ENCODE measurements at places on chromosomes 5 and 9.

DNA sequence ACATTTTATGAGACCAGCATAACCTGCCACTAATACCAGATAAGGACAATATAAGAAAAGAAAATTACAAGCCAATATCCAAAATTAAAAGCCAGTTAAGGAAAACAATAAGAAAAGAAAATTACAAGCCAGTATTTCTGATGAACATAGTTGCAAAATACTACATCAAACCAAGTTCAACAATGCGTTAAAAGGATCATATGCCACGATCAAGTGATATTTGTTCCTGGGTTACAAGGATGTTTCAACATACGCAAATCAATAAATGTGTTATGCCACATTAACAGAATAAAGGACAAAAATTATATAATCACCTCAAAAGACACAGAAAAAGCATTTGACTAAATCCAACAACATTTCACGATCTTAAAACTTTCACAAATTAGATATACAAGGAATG, 431.9 kb downstream of the ELAVL2 start:
- no peak for ATAC-seq

- peak; percentile 60 for ATAC-seq
Measured at GRCh38 chr9:77819657-77820056, 171.5 kb upstream of the GNA14 start.

GRCh38 chr9:114026335-114026734, 51.8 kb downstream of the AMBP start:
- ATAC-seq = no peak

- no peak for ATAC-seq
Measured at GRCh38 chr5:24196789-24197188, 448.0 kb downstream of the CDH10 start.

DNA sequence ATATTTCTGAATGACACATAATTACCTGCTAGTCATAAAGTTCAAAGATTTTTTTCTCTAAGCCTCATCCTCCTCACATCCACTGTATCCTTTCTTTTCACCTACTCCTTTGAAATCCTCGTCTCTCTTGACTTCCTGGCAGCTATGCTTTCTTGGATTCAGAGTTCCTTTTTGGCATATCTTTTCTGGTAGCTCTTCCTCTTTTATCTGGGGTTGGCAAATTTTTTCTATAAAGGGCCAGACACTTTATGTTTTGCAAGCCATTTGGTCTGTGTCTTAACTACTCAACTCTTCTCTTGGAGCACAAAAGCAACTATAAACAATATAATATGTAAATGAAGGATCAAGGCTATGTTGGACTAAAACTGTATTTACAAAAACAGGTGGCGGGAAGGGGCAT, 197.5 kb downstream of the KIAA0825 start:
- no peak for ATAC-seq

- no peak for ATAC-seq
Measured at GRCh38 chr5:179927824-179928223, 20.1 kb upstream of the TBC1D9B start.

DNA sequence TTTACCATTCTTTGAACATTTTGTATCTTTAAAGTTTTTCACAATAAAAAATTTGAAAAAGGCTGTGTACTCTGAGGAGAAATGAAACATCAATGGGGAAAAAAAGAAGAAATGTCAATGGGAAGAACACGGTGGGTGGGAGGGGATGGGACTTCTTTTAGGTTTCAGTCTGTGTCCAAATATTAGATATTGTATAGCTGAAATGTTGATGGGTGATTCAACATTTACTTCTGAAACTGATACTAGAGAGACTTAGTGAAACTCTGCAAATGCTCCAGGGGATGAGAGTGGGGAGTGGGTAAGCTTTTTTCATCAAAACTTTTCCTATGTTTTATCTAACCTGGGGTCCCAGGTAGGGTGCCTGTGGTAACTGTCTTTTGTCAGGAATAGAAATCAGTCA, 311.9 kb downstream of the MAN2A1 start:
- ATAC-seq = no peak

GRCh38 chr5:147346006-147346561, 111.3 kb downstream of the STK32A start:
- ATAC-seq = no peak

GRCh38 chr5:13519131-13519530, 425.4 kb downstream of the DNAH5 start:
- no peak for ATAC-seq

DNA sequence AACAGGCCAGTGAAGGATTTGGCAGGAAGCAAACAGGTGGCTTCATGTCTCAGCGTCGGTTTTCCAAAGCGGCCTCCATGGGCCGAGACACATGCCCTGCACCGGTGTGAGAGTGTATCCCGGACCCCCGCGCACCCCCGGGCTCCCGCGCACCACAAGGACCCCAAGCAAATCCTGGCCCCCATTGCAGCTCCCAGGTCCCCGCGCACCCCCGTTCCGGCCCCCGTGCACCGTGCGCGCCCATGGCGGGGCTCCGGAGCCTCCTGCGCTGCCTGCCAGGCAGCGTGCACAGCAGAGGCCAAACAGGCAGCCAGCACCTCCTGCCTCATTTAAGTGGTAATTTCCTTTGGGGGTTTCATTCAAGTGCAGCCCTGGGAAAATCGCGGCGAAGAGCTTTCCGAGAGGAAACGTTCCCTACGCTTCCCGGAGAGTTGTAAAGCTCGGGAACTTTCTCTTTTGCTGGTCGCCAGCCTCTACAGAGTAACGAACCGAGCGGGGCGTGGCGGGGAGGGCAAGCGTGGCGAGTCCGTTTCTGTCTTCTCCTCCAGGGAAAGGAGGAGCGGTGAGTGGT, 145.5 kb upstream of the SLC24A2 start:
- peak; percentile 51 for ATAC-seq

- ATAC-seq = no peak
Measured at GRCh38 chr5:5298068-5298633, 124.3 kb upstream of the ICE1 start.

DNA sequence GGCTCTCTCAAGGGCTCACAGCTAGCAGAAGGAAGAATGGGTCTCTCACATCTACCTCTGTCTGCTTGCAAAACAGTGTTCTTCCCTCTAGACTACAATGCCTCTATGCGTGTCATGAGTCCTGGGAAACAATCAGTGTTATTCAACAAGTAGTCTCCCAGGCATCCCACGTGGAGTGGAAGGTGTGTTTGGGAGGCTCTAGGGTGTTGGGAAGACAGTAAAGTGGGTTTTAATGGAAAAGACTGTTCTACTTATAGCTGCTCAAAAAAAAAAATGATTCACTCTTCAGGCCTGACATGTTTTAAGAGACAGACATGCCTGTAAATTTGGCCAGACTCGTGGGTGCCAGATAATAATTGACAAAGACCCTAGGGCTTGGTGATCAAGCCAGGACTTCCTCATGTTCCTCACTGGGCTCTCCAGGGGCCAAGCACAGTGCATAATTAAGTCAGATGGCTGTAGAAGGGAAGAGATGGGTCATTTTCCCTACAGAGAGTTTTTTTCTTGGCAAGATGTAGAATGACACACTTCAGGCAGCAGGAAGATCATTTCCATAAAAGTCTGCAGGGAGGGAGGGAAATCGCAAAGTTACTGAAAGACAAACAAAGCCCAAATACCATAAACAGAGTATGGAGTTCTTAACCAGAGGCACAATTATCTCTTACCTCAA, 246.4 kb downstream of the ACTL7B start:
- no peak for ATAC-seq

DNA sequence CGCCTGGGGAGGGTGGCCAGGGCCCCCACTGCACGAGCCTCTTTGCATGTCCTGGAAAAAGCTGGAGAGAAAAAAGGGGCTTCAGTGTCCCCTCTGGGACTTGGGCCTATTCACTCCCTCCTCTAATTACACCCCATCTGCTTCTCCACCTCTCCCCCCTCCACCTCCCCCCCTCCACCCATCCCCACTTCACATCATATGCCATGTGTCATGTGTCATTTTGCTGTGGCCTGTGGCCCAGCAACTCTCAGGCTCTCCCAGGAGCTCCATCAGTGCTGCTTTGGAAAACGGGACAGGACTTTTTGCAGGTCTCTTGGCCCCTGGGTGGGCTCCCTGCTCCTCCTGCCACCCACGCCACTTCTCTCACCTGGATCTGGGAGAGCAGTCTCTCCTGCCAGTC, 68.7 kb downstream of the NTNG2 start:
- no peak for ATAC-seq

DNA sequence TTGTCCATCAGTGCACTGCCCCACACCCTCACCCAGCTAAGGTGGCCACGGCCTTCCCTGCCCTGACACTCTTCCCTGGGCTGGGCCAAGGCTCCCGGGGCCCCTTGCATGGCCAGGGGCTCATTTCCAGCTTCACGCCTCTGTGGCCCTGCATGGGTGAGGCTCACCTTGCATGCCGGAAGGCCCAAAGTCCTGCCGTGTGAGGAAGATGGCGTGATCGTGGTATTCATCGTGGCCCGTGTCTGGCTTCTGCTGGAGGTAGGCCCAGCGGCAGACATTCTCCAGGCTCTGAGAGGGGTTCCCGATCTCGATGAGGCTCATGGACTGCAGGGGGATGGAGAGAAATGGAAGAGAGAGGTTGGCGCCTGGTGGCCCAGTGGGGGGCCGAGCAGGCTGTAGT, 98.4 kb downstream of the ZNF354C start:
- ATAC-seq = no peak

- no peak for ATAC-seq
Measured at GRCh38 chr5:67333171-67333570, 136.6 kb upstream of the CD180 start.

- no peak for ATAC-seq
Measured at GRCh38 chr9:36191290-36191645, 547 bp downstream of the CLTA start.

DNA sequence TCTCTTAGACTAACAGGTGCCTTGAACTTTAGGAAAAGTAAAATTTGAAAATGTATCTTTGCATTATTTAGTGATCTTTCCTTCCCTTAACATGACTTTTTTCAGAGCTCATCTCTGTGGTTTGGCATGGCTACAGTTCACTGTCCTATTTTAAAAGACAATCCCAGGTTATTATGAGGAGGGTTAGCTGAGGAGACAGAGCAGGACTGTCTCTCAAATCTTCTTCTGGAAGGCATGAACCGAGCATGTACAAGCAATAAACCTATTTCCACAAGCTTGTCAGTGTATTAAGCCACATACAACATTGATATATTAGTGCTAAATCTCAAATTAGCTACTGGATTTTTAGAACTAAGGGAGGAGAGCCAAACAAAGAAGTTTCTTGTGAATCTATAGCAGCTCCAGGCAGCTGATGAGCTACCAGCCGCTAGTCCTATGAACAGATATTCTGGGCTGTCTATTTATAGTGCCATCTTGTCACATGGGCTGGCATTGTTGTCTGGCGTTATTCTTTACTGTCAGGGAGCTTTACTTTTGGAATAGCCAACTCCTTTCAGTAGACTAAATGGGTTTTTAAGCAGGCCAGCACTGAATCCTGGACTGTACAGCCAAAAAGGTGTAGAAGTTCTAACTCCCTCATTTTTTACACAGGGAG, 171.2 kb upstream of the ACTBL2 start:
- ATAC-seq = peak; percentile 41

DNA sequence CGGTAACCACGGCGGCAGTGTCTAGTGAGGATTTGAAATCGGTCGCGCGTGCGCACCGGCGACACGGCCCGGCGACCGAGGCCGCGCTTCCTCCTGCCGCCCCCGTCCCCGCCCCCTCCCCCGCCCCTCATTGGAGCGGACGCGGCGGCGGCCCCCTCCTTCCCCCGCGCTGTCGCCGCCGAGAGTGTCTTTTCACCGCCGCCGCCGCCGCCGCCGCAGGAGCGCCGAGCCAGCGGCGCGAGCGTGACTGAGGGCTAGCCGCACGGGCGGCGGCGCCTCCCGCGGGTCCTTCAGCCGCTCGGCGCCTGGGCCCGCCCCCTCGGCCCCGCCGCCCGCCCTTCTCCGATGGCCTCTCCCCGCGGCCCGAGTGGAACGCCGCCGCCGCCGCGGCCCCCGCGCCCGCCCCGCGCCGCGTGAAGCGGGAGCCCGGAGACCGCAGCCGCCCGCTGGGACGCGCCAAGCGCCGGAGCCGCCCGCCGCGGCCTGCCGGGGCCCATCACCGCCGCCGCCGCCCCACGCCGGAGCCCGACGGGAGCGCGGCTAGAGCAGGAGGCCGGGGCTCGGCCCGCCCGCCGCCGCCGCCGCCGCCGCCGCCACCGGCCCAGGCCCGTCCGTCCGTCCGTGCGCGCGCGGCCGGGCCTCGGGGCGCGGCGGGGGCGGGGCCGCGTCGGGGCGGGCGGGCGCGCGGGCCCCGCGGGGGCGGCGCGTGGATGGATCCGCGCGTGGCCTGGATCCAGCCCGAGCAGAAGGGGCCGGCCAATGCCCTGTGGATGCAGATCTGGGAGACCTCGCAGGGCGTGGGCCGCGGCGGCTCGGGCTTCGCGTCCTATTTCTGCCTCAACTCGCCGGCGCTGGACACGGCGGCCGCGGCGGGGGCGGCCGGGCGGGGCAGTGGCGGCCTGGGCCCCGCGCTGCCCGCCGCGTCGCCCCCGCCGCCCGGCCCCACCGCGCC, at the start of gene TENT4A:
TENT4A (plus strand) TSS at position 159 of the 952 bp plus-strand sequence; CDS start at position 711, 552 bp downstream.
- peak; percentile 31 for ATAC-seq

DNA sequence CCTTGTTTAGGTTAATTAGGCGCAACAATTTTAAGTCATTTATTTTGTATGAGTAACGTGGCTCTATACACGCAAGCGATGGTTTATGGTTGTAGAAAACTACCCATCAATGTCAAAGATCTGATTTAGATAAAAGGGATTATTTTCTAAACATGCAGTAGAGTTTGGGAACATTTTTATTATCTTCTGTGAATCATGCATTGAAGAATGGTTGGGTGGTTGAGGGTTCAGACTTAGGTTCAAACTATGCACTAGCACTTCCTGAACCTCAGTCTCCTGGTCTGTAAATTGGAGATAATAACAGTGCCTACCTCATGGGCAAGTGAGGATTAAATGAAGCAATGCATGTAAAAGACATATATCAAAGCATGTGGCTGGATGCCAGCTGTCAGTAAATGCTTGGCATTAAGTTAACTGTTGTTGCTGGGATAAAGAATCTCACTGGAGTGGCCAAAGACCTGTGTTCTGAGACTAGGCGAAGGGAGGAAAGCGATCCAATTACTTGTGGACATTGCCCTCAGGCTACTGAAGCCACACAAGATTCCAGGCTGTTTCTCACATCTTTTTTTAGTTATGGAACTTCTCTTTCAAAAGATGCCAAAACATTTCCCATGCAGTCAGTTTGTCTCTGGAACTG, 1.1 kb upstream of the OTULINL start:
- ATAC-seq = no peak

GRCh38 chr5:126998201-126998631, 32.1 kb downstream of the MARCHF3 start:
- ATAC-seq = no peak

- ATAC-seq = no peak
Measured at GRCh38 chr5:2357309-2357708, 394.2 kb downstream of the IRX2 start.

- no peak for ATAC-seq
Measured at GRCh38 chr5:120564013-120564412, 99.9 kb downstream of the PRR16 start.

- peak; percentile 82 for ATAC-seq
Measured at GRCh38 chr9:104906441-104907277, 21.3 kb downstream of the ABCA1 start.

Measured in gastroesophageal sphincter (tissue), 4 donors.